ENCODE measurements at places on chromosomes 2 and 18.

GRCh38 chr2:37656512-37657423 is 14.7 kb downstream of the CDC42EP3 start:
- DNase-seq, result no peak

GRCh38 chr2:180319586-180320405 is 312.7 kb upstream of the CWC22 start:
- no peak for DNase-seq

DNA sequence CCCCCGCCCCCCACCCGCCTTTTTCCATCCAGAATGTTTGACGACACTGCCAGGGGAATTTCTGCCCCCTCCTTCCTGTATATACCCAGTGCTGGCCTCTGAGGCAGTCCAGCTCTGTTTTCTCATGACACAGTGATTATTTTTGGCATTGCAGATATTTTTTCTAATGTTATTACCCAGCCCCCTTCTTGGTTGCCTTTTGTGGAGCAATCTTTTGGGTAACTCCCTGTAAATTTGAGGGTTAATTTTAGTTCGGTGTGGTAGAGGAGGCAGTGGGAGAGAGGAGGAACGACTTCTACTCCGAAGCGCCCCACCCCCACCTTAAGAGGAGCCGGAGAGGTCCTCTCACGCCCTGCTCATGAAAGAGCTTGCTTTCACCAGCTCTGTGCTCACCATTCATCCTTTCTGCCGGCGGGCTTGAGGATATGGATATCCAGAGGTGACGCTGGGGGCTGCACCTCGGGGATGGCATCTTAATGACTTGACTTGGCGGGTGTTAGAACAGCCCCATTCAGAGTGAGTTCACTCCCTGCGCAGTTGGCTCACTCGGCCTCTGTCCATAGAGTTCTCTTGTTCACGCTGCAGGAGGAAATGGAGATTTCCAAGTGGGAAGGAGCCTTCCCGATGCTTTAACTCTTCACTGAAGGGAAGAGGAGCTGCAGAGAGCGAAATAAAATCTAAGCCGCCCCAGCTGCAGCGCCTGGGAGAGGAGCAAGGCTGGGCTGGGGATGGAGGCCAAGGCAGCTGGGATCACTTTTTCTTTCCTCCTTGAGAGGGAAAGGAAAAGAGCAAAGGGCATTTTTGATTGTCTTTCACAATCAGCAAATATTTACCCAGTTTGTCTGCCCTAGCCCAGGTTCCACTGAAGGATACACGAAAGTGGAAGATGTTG is 38.4 kb downstream of the EPAS1 start:
- DNase-seq, result no peak

DNA sequence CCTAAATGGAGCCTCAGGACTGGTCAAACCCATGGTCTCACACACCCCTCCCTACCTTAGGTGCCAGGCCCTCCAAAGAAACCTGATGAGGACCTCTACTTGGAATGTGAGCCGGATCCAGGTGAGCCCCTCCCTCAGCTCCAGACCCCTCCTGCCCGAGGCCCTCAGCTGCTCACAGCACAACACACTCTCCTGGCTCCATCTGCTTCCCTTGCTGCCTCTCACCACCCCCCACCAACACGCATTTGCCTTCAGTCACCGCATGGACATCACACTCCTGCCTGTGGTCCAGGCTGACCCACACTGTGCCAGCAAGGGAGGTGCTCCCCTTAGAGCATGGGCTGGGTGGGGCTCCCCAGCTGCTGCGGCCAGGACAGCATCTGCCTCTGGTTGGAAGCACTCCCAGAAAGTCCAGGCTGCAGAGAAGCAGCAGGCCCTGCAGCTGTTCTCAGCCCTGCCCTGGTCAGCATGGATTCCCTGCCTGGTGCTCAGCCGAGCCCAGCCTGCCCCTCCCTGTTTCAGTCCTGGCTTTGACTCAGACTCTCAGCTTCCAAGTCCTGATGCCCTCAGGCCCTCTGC is 15.1 kb downstream of the SH2D6 start:
- no peak for DNase-seq

GRCh38 chr2:65364986-65365733 is 67.2 kb downstream of the SPRED2 start:
- DNase-seq, result no peak

GRCh38 chr2:221204699-221205098 is 367.4 kb downstream of the EPHA4 start:
- DNase-seq, result no peak

DNA sequence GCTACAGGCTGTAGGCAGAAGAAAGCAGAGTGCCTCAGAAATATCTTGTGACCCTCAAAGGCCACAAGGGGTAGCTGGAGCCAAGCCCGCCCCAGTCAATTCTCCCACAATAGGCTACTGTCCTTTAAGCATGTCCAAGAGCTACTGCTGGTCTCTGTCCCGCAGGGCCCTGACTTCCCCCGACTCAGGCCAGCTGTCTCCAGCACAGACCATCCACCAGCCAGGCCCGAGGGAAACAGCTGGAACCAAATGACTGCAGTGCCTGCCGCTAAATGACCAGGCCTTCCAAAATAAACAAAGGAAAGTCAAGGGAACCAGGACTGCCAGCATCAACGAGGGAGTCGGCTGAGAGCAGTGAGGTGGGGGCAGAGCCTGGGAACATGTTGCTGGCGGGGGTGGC is 36.7 kb downstream of the MCFD2 start:
- no peak for DNase-seq

- DNase-seq, result no peak
These were observed 30.3 kb upstream of the TAF1B start for GRCh38 chr2:9812945-9813311.

DNA sequence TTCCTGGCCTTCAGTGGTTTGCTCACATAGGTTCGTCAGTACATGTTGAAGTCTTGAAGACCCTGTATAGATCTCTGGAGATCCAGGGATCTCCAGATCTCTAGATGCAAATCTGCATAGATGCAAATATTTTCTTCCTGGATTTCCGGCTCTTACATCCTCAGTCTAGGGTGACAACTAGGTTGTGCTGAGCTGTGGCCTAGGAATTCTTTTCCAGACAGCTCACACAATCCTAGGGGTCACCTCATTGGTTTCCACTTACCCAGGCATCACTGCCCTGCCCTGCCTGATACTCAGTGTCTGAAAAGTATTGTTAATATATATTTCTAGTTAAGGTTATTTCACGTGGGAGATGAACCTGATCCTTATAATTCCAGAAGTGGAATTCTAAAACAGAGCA is 105.1 kb upstream of the TTC27 start:
- no peak for DNase-seq

GRCh38 chr2:237447496-237447895 is 33.5 kb upstream of the COL6A3 start:
- DNase-seq, result no peak

DNA sequence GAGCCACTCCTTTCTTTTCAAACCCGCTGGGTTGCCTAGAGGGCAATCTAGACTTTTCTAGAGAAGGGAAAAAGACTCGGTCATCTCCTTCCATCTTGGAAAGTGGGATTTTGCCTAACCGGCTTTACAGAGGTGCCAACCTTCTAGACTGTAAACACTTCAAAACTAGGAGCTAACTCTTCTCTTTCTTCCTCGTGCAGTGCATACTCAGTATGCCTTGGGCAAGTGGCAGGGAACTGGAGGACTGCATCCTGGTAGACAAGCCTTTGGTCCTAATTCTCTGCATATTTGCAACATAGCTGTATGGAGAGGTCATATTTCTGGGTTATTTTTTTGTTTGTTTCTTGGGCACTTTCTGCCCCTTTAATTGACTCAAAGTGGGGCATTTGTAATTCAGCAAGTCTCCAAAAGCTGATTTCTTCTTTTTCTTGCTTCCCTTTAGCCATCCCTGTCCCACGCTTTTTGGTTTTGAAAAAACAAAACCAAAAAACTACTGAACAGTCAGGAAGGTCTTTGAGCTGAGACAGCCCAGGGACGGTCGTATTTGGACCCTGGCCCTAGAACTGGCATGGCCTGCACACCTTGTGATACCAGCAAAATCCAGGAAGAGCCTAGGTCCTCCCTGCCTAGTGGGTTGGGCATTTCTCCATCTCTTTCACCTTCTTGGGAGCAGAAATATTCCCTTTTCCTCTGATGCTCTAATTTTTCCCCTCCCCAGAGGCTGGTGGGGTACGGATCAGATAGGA is 5.8 kb upstream of the GATA6 start:
- DNase-seq, result no peak

DNA sequence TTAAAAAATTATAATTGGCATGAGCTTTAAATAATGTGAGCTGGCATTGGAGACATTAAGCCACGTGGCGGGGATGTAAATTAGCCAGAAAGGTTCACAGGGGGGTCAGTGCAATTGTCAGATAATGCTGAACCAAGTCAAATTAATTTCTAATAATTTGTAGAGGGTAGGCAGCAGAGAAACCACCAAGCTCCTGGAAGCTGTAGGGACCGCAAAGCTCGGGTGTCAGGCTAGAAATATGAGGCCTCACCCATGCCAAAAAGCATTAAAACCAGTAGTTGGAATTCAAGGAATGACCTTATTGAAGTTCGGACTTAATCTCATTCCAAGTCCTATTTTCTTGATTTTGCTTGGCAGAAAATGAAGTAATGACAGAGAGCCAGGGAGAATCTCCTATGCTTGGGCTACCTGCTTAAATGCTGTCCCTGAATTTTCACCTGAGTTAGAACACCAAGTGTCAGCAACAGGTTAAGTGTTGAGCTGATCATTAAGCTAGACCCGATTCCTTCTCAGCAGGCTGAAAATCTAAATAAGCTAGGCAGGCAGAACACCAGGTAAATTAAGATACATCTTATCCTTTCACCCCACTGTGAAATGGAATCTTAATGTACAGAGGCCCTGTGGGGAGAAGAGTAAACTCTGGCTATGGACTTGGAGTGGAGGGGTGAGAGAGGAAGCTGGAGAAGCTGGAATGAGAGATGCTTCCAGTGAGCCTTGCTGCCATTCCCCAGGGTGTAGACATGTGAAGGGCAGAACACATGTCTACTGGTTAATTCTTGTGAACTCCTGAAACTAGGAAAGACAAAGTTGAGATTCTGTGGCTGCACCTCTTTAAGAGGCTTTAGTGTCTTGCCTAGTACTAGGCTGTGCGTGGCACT is 520.0 kb downstream of the SLC4A3 start:
- DNase-seq, result no peak

DNA sequence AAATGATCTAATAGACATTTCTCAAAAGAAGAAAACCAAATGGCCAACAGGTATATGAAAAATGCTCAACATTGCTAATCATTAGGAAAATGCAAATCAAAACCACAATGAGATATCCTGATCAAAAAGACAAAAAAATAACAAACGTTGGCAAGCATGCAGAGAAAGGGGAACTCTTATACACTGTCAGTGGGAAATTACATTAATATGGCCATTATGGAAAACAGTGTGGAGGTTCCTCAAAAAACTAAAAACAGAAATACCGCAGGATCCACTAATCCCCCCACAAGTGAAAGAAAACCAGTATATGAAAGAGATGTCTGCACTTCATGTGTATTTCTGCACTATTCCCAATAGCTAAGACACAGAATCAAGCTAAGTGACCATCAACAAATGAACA is 57.7 kb upstream of the CTIF start:
- no peak for DNase-seq

- DNase-seq, result no peak
These were observed 261.6 kb downstream of the ASXL3 start for GRCh38 chr18:33839452-33840211.

GRCh38 chr18:31617031-31617717 is 25.5 kb downstream of the TTR start:
- DNase-seq, result no peak

DNA sequence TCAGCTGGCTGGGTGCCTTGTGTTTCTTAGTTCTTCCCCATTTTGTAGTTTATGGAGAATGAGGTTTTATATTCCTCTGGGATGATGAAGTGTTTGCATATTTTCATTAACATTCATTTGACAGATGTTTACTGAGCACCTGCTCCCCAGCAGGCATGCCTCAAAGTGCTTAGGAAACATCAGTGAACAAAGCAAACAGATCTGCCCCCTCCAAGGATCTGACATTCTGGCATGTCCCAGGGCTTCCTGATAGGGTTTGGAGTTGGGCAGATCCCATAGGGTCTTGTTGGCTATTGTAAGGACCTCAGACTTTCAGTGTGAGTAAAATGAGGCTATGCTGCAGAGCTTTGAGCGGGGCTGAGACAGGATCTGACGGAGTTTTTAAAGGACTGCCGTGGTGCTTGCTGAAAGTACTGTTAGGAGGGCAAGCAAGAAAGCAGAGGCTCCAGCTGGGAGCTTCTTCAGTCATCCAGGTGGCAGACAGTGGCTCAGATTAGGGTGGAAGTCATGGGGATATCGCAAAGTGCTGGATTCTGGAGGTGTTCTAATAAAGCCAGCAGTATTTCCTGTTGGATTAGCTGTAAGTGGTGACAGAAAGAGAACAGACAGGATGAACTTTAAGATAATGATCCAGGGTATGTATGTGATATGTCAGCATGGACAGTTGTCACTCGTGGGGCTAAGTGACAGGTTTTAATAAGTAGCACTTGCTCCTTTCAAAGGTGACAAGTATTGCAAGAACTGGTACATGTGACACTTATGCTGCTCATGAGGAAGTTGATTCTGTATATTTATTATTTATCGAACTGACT is 11.3 kb upstream of the IAH1 start:
- DNase-seq, result no peak

DNA sequence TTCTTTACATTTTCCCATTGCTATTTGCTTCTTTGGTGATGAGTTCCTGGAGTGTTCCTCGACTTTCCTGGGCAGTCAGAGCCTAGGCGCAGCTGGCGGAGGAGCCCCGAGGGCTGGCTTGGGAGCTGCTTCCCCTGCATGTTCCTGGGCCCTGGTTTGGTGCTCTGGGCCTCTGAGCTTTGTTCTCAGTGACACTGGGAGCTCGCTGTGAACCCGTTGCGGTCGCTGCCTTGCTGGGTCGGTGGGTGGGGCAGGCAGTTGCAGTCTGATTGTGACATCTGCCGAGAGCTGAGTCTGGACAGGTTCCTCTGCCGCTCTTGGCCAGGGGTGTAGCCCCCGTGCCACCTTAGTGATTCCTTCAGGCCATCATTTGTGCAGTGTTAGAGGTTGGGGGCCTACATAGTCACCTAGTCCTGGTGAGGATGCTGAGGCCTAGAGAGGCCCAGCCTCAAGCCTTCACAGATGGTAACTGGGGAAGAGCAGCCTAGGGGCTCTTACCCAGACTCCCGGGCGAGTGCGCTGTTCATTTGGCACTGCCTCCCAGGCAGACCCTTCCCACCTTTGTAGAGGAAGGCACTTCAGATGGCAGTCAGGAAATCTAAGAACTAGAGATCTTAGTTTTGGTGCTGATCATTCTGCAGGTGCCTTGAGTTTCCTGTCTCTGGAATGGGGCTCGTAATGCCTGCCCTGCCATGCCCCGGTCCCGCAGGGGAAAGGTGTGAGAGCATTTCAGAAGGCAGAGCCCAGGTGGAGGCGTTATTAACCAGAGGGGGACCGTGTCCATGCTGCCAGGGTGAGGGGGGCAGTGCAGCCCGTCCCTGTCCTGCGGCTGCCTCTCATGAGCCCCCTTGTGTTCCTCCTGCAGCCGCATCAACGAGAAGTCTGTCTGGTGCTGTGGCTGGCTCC is 8.4 kb downstream of the ASB1 start:
- DNase-seq, result no peak

- DNase-seq, result no peak
These were observed 202.3 kb downstream of the MREG start for GRCh38 chr2:215811003-215811402.
